Natural killer cell (primary cell): ENCODE measurements at places on chromosomes 5 and 9. TPM values are rescaled to one million over a fixed set of nuclear protein-coding genes. Genes with fewer than 3 reads are reported as not detected.

The GNAQ gene
- 17.8 TPM for total RNA-seq

The HTR1A gene
- not detected for total RNA-seq

DNA sequence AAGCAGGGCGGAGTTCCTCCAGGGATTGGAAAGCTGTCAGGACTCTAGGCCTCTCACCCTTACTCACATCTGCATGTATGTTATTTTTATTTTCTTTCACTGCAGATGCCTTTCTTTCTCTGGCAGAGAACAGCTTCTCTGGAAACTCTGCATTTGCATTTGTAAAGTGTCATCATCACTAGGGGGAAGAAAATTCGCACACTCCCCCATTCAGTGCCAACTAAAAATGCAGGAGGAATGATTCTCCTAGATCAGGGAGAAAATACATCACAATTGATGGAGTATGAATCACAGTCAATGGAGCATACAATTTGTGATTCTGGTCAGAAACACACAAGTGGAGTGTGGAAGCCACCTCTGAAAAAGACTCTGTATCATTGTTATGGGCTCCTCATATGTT, 351.4 kb upstream of the FTMT start:
- no peak for DNase-seq

- DNase-seq = no peak
Observed at GRCh38 chr5:8752595-8752994, 793.3 kb downstream of the SEMA5A start.

GRCh38 chr5:179373101-179373934, 28.1 kb upstream of the ADAMTS2 start:
- DNase-seq = no peak
